ENCODE measurements at places on chromosomes 3 and 15.
A peak's percentile ranks its signal among the peaks of the same experiment; 100 is the strongest.

GRCh38 chr15:99614749-99615288 is 49.0 kb downstream of the MEF2A start:
- DNase-seq, result peak; percentile 57

DNA sequence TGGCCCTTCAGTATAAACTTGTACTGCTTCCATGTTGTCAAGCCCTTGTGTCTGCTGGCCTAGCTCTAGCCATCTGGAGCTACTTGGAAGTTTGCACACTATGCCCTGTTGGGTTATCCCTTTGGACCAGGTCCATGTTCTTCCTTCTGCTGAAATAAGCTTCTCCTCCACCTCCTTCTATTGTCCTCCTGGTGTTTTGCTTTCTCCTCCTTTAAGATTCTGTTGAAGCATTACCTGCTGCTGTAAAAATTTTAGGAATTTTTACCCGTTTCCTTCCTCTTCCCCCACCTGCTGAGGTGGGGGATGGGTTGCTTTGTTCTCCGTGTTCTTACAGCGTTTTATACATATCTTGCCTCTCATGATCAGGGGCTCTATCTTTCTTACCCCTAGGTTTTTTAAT is 51.7 kb downstream of the SH3GL3 start:
- DNase-seq, result no peak

- DNase-seq, result no peak
These were observed 151.9 kb downstream of the FAM43A start for GRCh38 chr3:194837457-194838127.

DNA sequence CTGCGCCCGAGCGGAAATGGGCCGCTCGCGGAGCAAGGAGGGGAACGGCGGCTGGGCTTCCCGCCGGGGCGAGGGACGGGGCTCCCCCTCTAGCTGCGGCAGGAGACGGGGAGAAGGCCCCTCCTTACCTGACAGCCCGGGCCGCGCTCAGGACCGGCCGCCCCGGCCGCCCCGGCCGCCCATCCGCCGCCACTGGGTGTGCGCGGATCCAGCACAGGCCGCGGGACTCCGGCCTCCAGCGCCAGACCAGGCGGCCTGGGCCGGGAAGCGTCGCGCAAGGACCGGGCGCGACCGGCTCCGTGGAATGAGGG is 296 bp downstream of the TPRA1 start:
- peak; percentile 28 for DNase-seq

- DNase-seq, result no peak
These were observed 40.9 kb upstream of the LDHAL6B start for GRCh38 chr15:59165726-59166125.

All from CD14-positive monocyte (primary cell).